ENCODE measurements at places on chromosomes 1 and 21.
A peak's percentile ranks its signal among the peaks of the same experiment; 100 is the strongest.

DNA sequence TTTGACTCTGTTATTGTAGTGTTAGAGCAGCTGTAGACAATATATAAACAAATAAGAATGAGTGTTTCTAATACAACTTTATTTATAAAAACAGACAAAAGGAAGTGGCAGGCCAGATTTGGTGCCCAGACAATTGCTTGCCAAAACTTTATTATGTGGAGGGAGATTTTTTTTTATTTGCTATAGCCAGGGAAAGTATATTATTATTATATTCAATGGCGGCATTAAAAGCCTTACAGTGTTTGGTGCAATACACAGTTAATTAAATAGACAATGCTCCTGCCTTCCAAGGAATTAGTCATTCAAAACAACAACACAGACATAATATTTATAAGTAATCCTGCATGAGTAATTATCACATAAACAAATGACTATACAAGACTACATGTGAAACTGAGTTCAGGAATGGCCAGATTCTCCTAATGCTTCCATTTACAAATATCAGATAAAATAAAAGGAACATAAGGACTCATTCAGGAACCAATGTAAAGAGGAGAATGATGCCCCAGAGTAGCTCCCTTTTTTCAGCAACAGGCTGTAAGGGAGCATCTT is 10.6 kb upstream of the RC3H1 start:
- no peak for DNase-seq

GRCh38 chr1:37167479-37167878 is 133.2 kb upstream of the GRIK3 start:
- no peak for DNase-seq

GRCh38 chr1:223796210-223796609 is 49.5 kb downstream of the TP53BP2 start:
- DNase-seq, result no peak

GRCh38 chr1:178267646-178268094 is 173.8 kb downstream of the RASAL2 start:
- DNase-seq, result no peak

- DNase-seq, result no peak
Measured at GRCh38 chr1:39854738-39855137, 28.6 kb downstream of the TRIT1 start.

DNA sequence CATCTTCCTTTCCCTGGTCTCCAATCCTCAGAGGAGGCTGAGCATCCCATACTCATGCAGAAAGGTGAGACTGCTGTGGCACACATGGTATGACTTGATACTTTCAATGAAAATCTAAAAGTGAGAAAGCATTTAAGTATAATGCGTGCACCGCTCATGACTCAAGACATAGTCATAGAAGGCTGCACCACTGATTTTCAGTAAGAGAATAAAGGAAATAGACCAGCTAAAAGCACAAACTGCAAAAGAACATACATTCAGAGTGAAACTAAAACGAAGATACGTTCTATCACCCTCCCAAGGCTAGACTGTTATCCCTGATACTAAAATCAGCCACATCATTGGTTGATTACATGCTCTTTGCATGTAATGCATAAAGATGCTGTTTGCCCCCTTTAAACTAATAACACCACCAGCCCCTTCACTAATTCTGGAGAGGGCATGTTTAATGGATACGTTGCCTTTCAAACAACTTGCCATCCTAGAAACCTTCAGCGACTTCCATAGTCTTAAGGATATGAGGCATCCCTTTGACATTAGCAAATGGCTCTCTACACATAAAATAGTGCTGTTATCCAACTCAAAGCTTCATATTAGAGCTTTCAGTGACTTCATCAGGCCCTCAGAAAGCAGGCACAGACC is 2.1 kb downstream of the PLD5 start:
- DNase-seq, result no peak

DNA sequence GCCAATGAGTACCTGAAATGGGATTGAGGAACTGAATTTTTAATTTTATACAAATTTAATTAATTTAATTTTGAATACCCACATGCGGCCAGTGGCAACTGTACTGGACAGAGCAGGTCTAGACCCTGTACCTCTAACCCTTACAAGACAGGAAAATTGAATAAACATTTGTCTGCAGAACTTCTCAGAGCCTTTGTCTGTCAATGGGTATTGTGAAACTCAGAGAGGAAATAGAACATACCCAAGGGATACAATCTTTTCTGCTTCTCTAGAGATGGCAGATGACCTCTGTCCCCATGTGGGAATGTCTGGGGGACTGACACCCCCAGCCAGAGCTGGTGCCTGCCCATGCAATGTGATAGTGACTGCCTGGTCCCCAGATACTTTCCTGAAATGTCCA is 220.6 kb downstream of the TM2D1 start:
- DNase-seq, result no peak

DNA sequence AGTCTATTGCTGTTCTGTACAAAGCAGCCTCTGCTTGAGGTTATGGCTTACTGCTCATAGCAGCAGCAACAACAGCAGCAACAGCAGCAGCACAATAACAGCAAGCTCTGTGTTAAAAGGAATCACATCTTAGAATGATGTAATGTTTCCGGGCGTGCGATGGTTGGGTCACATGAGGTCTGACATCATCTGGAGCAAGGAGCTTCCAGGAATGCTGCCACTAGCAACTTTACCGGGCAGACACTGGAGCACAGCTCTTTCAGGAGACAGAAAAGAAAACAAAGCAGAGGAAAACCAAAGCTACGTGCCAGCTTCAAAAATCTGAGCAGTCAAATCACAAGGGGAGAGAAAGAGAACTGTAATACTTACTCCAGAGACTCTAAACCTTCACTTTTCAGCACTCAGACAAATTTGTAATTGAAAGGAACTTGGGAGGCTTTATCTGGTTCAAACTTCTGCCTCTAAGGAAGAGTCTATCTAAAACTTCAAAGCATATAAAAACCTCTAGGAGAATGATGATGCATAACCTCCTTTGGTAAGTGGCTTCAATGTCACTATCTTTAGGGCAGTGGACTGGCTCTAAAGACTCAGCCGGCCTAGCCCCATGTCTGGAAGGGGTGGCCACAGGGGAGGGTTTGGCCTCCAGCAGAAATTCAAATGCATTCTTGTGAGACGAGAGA is 28.3 kb upstream of the RAB3GAP2 start:
- no peak for DNase-seq

- DNase-seq, result no peak
Measured at GRCh38 chr1:21932127-21932526, 5.0 kb downstream of the HSPG2 start.

GRCh38 chr1:110727246-110727645 is 52.5 kb upstream of the KCNA3 start:
- DNase-seq, result no peak

GRCh38 chr1:91529856-91530255 is 29.2 kb downstream of the CDC7 start:
- no peak for DNase-seq

DNA sequence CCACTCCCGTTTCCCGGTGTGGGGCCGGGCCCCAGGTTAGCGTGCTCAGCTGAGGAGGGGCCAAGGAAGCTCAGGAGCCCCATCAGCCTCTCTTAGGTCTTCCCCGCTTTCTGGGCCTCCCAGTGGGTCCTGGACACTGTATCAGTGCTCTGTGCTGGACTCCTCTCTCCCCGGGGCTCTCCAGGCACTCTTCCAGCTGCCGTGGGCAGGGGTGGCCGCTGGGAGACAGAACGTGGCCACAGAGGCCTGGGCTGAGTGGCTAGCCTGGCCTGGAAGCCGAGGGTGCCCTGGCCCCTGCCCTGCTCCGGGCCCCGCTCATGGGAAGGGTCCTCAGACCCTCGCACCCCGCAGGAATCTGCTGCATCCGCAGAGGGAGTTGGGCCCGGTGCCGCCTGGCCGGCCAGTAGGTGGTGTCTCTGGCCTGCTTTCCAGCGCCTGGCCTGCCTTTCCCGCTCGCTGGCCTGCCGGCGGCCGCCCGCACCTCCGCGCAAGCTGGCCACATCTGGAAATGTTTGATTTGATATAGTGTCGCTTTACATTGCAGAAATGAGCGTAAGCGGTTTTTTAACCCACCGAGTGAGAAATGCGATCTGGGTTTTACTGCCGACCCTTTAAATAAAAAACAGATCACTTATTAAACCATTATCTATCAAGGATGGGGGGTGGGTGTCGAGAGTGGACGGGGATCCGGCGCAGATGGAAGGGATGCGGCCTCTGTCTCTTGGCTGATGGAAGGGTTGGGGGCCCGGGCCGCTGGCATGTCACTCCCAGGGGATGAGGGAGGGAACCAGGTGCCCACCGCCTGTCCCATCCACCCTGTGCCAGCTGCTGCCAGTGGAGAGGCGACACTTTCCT is 74.4 kb upstream of the TTC34 start:
- DNase-seq, result no peak

DNA sequence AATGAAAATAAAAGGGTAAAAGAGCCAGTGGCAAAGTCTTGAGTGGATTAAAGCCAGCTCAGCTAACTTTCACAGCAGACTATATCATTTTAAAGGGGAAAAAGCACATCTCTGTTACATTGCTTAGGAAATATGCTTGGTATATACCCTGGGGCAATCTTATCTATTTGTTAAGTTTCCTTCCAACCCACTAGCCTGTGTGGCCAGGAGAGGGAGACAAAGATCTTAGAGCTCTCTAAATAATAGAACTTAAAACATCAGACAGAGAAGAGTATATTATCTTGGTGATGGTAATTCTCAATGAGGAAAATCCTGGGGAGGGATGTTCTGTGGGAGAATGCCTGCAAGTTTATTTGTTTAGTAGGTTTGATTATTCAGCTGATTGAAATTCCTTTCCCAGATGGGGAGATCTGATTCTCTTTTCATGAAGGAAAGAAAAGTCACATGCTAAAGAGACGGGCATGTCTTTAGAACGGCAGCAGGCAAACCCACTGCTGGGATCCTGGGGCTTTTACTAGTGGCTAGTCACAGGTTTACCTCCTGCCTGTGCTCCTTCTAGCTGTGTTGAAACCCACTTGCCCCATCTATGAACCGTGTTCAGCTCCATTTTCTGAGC is 3.6 kb downstream of the KCNE2 start:
- peak; percentile 40 for DNase-seq

DNA sequence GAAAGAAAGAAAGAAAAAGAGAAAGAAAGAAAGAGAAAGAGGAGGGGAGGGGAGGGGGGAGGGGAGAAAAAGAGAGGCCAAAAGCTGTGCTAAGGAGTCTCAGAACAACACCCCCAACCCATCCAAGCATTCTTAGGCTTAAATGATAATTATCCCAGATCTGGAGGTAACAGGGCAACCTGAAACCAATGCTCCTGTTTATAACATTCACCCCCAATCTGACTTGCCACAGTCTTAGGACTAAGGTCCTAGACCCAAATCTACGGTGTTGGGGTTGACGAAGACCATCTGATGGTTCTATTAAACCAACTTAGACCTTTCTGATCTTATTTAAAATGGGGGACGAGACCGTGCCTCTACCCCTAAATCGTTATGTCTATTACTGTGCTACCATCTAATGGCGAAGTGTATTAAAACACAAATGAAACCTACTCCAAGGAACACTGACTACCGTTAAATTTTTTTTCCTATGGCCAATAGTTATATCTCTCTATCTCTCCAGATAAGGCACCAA is 119.3 kb upstream of the CDC42BPA start:
- no peak for DNase-seq

GRCh38 chr1:196180847-196181593 is 427.2 kb downstream of the KCNT2 start:
- no peak for DNase-seq

GRCh38 chr1:64877151-64877550 is 89.2 kb downstream of the JAK1 start:
- peak; percentile 14 for DNase-seq

DNA sequence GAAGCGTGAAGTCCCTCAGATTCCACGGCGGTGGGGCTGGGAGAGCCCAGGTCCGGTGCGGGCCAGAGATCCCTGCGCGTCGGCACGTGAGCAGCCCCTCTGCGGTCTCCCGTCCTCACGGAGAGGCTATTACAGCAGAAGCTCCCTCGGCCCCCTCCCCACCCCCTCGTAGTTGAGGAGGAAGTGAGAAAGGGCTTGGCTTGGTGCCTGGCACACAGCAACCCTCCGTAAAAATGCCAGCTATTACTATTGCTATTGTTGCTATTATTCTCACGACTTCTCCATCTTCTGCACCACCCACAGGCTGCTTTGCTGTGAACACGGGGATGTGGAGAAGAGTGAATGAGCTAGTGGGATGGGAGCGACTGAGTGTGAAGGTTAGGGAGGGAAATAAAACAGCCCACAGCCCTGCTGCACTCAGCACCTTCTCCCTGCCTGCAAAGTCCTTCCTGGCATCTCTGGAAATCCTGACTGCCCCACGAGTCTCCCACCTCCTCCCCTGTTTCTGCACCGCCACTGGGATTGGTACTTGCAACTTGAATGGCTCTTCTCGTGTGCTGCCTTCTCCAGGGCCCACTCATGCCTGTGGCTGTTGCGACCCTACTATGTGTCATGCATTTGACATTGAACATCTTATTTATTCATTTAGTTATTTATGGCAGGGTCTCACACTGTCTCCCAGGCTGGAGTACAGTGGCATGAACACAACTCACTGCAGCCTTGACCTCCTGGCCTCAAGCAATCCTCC is 26.6 kb downstream of the ZBTB18 start:
- no peak for DNase-seq

GRCh38 chr1:2224631-2225428 is 3.3 kb upstream of the SKI start:
- no peak for DNase-seq

DNA sequence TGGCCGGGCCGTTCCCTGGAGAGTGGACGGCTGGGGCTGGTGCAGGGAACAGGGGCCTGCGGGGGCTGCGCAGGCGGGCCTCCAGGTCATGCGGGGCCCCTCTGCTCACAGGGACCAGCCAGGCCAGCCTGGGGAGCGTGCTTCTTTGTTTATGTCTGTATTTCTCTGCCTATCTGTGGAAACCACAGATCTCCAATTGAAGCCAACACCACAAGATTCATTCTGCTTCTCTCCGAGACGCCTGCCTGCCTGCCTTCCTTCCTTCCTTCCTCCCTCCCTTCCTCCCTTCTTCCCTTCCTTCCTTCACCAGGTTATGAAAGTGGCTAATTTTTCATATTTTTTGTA is 39.9 kb upstream of the HMGN1 start:
- no peak for DNase-seq

DNA sequence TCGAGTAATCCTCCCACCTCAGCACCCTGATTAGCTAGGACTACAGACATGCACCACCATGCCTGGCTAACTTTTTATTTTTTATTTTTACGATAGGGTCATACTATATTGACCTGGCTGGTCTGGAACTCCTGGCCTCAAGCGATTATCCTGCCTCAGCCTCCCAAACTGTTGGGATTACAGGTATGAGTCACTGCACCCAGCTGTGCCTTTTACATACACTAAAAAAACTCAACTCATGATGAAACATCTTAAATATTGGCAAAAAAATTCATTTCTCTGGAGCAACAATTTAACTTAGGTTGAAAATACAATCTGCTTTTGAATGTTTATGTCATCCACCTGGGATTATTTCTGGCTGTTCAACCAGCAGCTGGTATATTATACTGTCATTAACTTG is 598.3 kb upstream of the ZP4 start:
- no peak for DNase-seq

- no peak for DNase-seq
Measured at GRCh38 chr21:25360593-25360992, 246.7 kb downstream of the MRPL39 start.

Measured in activated CD4-positive, alpha-beta T cell treated with anti-CD3 and anti-CD28 coated beads, Interleukin-2, amount 50 U/mL, for 4 hours (primary cell).